ENCODE measurements at places on chromosomes 6 and 20.
A peak's percentile ranks its signal among the peaks of the same experiment; 100 is the strongest.

GRCh38 chr6:168862346-168862980 is 391.2 kb downstream of the THBS2 start:
- no peak for DNase-seq

GRCh38 chr6:37860226-37860839 is 40.8 kb downstream of the ZFAND3 start:
- peak; percentile 54 for DNase-seq

- DNase-seq, result no peak
Measured at GRCh38 chr6:4510906-4511640, 265.1 kb upstream of the CDYL start.

GRCh38 chr6:161254126-161254463 is 19.8 kb downstream of the AGPAT4 start:
- no peak for DNase-seq

- DNase-seq, result no peak
Measured at GRCh38 chr20:50111829-50112495, 988 bp downstream of the UBE2V1 start.

- no peak for DNase-seq
Measured at GRCh38 chr6:84825461-84825860, 61.1 kb upstream of the TBX18 start.

- no peak for DNase-seq
Measured at GRCh38 chr20:59491884-59492283, 112.5 kb upstream of the PHACTR3 start.

DNA sequence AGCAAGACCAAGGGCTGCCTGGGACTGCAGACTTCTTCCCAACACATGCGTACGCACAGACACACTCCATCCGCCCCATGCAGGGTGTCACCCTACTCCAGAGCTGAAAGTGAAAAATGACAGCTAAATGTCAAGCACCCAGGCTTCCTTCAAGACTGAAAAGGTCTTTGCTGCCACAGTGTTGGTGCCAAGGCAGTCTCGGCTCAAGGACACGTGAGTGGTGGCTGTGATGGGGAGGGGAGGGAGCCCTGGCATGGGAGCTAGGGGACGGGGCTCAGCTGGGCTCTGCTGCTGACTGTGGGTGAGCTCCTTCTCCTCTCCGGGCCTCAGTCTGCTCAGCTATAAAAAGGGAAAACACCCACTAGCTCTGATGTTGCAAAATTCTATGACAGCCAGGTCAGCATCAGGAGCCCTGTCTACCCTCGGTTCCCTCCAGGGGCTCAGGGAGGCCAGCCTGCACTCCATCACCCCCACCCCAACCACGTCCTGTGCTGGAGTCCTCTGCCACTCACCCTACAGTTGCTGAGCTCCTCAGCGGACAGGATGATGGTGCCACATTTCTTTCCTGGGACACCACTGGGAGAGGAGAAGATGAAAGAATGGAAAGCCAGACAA is 47.6 kb downstream of the CPNE5 start:
- no peak for DNase-seq

- no peak for DNase-seq
Measured at GRCh38 chr20:58546416-58546711, 31.2 kb upstream of the APCDD1L start.

GRCh38 chr6:168935628-168936010 is 318.0 kb downstream of the THBS2 start:
- DNase-seq, result no peak

GRCh38 chr20:55961376-55962330 is 43.7 kb downstream of the CBLN4 start:
- DNase-seq, result no peak

- no peak for DNase-seq
Measured at GRCh38 chr20:2140561-2140960, 38.9 kb downstream of the STK35 start.

- DNase-seq, result no peak
Measured at GRCh38 chr20:13545790-13546189, 92.9 kb downstream of the TASP1 start.

- no peak for DNase-seq
Measured at GRCh38 chr6:16948396-16948795, 153.5 kb upstream of the STMND1 start.

DNA sequence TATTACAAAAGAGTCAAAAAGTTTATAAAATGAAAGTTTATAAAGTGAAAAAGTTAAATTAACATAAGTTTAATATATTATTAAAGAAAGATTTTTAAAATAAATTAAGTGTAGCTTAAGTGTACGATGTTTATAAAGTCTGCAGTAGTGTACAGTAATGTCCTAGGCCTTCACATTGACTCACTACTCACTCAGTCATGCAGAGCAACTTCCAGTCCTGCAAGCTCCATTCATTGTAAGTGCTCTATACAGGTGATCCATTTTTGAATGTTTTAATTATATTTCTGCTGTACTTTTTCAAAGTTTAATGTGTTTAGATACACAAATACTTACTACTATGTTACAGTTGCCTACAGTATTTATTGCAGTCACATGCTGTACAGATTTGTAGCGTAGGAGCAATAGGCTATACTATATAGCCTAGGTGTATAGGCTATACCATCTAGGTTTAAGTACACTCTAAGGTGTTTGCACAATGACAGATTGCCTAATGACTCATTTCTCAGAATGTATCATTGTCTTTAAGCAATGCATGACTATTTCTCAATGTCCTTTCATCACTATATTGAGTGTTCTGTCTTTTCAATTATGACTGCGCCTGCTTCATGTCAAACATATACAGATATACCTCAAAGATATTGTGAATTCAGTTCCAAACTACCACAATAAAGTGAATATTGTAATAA is 1110.3 kb upstream of the MAP3K7 start:
- DNase-seq, result no peak

DNA sequence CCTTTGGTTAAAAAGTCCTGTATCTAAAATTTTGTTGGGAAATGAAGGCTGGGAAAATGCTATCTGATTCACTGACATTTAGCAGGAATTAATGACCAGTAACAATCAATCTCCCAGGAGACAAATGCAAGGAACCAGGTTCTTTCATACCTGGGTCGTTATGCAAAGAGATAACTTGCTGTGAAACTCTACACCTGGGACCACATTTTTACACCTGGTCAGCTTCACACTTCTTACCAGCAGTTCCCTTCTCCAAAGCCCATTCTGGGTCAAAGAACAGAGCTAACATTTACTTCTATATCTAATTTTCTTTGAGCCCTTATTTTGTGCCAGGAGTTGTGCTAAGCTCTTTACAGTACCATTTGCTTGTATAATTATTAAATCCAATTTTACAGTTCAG is 27.4 kb upstream of the STXBP5 start:
- DNase-seq, result no peak

DNA sequence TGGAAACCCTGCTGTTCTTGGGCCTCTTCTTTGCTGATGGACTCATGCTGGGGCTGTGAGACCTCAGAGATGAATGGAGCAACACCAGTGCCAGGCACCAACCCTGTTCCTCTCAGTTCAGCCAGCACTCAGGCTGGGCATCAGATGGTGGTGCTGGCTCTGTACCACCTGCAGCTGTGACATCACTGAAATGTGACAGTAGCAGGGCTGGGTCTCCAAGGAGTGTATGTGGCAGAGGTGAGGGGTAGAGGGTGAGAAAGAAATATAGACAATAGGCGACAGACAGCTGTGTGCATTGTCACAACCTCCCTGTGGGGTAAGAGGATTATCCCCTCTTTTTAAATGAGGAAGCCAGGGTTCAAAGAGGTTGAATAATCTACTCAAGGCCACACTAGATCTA is at the start of gene TP53TG5:
TSS of gene TP53TG5 (minus strand) at position 135 of the 400 bp plus-strand sequence. CDS start at position 46, 89 bp downstream.
- no peak for DNase-seq

- DNase-seq, result peak; percentile 66
Measured at GRCh38 chr20:20452254-20452676, 84.4 kb downstream of the INSM1 start.

DNA sequence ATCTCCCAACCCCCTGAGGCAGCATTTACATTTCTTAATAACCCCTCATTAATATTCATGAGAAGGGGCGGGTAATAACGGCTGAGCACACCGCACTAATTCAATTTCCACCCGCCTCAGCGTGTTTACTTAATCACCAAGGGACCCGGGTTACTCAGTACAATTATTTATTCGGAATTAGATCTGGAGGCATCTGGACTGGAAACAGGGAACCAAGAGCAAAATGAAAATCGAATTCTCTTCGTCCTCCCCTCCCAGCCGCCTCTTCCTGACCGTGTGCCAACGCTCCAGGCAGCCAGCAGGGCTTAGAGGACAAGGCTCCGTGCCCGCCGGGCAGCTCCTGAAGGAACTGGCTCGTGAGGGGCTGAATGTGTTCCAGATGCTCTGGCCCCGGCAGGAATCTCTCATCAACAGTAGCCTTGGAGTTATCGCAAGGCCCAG is 23.5 kb upstream of the CTNNBL1 start:
- no peak for DNase-seq

GRCh38 chr20:58069207-58069606 is 159.2 kb downstream of the ANKRD60 start:
- no peak for DNase-seq

- DNase-seq, result peak; percentile 23
Measured at GRCh38 chr20:21515300-21516179, 1.7 kb upstream of the NKX2-2 start.

DNA sequence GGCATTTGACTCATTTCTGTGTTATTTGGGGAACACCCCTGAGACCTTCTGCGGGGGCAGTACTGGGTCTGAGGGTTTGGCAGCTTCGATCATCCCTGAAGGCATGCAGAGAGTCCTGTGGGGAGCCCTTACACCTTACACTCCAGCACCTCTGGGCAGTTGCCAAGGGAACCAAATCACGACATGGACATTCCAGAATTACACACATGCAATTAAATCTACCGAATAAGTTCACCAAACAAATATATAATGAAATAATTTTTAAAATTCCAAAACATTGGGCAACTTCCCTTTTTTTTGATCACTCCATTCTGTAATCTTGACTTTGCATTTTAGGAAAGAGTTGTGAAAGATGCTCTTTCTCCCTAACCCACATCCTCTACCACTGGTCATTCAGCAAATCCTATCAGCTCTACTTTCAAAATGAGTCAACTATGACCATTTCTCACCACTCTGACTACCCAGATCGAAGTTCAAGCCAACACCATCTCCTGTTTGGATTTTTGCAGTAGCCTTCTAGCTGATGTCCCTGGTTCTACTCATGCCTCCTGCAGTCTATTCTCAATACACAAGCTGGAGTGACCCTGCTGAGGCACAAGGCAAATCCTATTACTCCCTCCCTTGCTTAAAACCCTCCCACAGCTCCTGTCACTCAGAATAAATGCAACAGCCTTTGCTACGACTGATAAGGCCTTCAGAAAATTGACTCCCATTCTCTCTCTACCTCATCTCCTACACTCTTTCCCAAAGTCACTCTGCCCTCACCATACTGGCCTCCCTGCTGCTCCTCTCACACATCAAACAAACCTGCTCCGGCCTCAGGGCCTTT is 533.3 kb downstream of the HACE1 start:
- DNase-seq, result no peak

DNA sequence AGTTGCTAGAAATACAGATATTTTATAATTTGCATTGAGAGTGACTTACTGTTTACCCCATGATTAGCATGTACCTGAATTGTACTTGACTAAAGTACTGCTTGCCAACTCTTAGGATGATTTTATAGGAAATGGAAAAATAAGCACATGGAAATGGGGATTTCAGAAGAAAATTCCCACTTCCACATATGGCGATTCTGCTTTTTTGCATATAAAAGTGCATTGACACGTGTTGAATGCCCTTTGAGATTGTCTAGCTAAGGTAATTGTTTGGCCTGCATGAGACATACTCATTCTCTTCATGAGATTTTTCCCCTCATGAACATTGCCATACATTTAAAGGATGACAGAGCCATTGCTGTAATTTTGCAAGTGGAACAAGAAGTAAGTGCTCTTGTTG is 10.1 kb downstream of the TAB2 start:
- no peak for DNase-seq

DNA sequence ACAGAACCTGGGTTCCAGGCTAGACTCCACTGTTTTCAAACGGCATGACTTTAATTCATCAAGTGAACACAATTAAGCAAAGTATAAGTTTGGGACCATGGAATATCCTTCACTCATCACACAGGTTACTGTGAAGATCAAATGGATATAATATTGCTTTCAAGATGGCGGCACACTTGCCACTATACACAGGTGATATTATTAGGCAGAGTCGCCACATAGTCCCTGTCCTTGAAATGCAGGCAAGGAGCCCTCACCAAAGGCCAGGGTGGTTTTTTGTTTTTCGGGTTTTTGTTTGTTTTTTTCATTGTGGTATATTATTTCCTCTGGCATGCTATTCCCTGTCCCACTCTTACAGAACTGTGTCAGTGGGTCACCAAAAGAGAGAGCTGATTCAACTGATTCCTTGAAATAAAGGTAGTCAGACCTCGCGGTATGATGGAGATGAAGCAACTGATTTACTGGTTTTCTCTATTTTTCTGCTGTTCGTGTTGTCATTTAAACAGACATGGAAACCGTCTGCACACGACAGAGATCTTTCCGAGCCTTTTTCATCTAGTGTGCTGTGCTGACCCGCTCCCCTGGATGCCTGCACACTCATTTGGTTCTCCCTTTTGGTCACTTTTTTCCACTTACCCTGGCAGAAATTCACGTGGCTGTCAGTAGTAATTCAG is 29.7 kb downstream of the MYB start:
- DNase-seq, result no peak

DNA sequence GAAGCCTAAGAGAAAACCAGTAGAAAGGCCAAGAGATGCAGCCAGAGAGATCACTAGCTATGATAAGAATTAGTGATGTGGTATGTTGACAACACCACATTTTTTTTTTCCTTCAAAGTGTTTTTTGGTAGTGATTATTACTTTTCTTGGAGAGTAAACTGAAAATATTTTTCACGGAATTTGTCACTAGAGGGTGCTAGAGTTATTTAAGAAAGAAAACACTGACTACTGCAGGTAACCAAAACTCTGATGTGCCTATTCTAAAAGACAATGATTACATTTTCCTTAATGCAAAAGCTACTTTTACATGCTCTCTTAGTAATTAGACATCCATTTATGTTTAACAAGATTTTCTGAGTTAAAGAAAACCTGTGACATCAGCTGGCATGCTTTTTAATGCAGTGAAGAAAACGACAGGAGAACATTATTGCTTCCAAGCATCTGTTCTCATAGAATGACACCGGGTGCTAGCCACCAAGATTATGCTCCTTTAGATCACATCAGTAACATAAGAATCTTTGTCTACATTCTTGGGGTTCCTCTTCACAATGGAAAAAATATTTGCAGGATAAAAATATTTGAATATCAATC is 28.8 kb downstream of the RWDD2A start:
- peak; percentile 40 for DNase-seq

DNA sequence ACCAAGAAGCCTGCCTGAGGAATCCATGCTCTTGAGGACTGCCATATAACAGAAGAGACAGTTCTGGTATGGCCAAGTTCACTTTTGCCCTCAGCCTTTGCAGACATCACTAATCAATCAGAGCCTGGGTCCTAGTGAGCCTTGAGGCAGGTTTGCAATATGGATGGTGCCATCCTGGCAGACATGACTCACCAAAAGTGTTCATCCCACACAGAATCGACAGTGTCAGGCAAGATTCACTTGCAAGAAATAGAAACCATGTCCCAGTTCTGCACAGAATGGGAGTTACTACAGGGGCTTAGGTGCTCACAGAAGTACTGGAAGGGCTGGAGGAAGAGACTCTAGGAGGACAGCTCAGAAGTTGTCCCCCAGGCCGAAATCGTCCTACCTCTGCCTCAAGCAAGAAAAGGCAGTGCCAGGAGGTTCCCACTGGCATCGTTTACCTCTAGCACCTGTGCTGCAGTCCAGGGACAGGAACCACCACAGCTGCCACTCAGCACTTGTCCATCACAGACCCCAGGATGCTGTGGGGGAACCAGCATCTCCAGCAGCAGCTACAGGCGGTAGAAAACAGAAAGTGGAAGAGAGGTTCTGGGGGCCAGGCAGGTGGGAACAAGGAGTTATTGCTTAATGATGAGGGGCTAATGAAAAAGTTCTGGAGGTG is 42.6 kb upstream of the PHACTR3 start:
- no peak for DNase-seq

All from B cell (primary cell).